Cardiac fibroblast (primary cell): ENCODE measurements at places on chromosomes 5 and 9.

DNA sequence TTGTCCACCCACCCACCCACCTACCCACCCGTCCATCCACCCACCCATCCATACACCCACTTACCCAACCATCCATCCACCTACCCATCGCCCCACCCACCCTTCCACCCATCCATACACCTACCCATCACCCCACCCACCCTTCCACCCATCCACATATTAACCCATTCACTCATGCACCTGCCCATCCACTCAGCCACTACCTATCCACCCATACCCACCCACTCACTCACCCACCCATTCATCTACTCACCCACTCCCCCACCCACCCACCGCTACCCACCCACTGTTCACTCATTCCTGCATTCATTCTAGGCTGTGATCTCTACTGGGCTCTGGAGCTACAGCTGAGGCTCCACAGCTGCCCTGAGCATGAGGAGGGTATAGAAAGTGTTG is 117.5 kb upstream of the LMX1B start:
- no peak for DNase-seq

- no peak for DNase-seq
Observed at GRCh38 chr5:49953-50544, 41.9 kb upstream of the PLEKHG4B start.

- peak; percentile 10 for DNase-seq
Observed at GRCh38 chr9:33265211-33265865, 489 bp downstream of the CHMP5 start.

DNA sequence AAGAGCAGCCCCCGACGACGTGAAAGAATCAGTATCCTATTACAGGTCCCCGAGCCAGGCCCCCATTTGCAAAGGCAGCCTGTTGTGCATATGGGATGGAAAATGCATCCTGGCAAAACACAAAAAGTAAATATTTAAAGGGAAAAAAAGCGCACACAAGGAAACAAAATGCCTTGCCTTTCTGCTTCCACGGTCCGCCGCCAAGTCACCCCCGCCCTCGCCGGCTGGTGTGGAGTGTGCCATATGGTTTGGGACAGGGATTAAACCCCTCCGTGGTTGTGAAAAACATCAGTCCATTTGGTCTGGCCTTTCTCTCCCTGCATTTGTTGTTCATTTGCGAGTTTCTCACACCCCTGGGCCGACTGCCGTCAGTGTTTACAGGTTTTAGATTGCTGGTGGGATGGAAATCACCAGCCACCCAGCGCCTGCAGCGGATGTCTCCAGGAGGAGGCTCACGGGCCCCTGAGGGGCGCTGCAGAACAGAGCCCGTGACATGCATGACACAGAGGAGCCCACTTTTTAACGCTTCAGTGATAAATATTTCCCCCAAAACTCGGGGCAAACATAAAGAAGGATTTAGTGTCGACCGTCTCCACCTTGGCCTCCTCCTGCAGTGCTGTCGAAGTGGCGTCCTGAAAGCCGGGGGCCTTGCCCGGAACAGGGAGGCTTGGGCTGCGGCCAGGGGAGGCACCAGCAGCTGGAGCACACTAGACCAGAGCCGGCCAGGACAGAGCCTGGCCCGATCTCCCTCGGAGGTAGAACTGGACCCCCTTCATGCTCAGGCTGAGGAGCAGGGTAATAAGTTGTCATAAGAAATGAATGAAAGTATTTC is 161.5 kb downstream of the HSD17B3 start:
- DNase-seq, result no peak

GRCh38 chr5:116605310-116606070 is 30.9 kb upstream of the SEMA6A start:
- no peak for DNase-seq
